ENCODE measurements at places on chromosomes 5 and 9.
A peak's percentile ranks its signal among the peaks of the same experiment; 100 is the strongest.

DNA sequence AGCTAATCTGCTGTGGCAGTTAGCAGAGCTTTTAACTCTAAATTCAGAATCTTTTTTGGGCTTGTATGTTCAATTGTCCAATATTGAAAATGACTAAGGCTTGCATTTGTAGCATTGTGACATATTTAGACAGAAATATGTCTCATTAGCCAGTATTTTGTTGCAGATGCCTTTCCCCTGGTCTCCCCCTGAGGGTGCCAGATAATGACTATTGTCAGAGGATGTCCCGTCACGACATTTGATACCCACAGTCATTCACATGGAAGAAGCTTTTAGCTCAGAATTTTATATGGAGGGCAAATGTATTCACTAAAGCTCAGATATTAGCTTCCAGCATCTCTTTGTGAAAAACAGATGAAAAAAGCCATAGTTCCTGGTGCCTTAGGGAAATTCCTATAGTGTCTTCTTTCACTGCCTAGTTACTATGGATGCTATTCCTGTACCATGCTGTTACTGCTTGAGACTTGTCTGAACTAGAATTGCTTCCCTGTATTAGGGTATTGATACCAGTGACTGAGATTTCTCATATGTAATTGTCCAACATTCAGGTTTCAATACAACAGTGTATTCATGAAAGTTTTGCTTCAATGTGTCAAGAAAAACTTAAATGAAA lies 96.2 kb downstream of the CCDC192 start:
- DNase-seq: no peak

GRCh38 chr5:151820271-151820670 lies 48.5 kb downstream of the G3BP1 start:
- no peak for DNase-seq

- DNase-seq: no peak
Observed at GRCh38 chr9:38337706-38338264, 54.7 kb upstream of the ALDH1B1 start.

- DNase-seq: peak; percentile 59
Observed at GRCh38 chr5:177113566-177114424, 19.8 kb upstream of the NSD1 start.

DNA sequence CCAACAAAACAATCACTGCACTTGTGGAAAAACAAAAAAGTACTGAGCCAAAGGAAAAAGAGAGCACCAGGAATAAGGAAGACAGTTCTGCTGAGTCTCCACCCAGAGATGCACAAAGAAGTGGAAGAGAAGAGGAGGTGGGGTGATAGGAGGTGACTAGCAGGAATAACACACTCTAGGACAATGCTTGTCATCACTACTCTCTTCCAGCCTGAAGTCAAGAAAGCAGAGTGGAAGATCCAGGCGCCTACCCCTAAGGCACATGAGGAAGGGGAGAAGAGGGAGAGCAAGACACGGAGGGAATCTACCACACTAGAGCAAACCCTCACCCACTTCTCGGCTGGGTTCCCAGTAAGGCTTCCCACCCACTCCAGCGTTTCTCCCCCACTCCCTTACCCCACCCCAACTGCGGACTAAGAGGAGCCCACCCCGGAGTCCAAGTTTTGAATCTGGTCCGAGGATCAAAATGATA lies 1.7 kb downstream of the SLIT3 start:
- DNase-seq: no peak

- no peak for DNase-seq
Observed at GRCh38 chr9:123282362-123283047, 14.1 kb upstream of the STRBP start.

DNA sequence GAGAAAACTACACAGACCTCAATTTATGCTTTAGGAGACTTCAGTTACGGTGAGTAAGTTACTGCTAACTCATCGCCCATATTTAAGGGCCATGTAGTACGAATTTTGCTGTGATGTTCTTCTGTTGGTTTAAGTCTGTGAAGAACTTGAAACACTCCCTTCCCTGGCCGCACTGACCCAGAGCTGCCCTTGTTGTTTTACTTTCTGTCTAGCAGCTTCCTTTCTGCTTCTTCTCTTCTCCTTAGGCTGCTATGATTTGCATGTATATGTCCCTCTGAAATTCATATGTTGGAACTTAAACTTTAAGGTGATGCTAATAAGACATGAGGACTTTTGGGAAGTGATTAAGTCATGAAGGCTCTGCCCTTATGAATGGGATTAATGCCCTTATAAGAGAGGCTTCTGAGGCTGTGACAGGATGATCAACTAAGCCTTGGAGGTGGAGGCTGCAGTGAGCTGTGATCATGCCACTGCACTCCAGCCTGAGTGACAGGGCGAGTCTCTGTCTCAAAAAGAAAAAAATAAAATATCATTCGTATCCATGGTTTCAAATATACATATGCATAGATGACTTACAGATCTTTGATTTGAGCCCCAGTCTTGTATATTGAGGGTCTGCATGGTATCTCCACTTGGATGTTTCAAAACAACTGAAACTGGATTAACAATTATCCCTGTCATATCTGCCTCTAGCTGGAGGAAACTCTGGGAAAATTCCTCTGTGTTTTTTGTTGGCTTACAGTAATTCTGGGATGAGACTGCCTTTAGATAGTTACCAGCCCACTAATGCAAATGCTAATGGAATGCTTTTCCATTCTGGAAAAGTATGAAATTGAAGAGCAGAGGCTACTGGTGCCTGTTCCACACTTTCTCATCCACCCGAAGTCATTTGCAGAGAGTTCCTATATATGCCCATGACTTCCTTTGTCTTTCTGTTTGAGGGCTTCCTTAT lies 263.4 kb upstream of the ACTBL2 start:
- no peak for DNase-seq

- no peak for DNase-seq
Observed at GRCh38 chr5:174183701-174184100, 138.2 kb downstream of the NSG2 start.

GRCh38 chr5:148956477-148957385 lies 106.1 kb downstream of the SH3TC2 start:
- DNase-seq: no peak

- no peak for DNase-seq
Observed at GRCh38 chr9:7210854-7211637, 453.3 kb downstream of the KDM4C start.

GRCh38 chr5:130605234-130605633 lies 559.8 kb downstream of the HINT1 start:
- no peak for DNase-seq

DNA sequence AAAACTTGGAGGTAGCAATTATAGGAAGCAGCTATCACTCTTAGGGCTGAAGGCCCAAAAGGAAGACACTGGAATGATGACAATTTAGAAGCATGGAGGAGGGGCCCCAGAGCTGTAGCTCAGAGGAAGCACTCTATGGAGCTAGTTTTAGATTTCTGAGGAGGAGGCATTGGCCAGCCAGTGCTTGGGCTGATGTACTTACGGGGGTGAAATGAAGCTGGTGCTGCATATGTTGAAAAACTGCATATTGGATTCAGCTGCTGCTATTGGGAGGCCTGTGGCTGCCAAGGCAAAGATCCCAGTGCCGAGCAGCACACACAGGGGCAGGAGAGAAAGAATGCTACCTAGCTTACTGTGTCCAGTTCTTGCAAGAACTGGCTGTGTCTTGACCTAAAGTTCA lies 53.9 kb upstream of the HMHB1 start:
- DNase-seq: no peak

DNA sequence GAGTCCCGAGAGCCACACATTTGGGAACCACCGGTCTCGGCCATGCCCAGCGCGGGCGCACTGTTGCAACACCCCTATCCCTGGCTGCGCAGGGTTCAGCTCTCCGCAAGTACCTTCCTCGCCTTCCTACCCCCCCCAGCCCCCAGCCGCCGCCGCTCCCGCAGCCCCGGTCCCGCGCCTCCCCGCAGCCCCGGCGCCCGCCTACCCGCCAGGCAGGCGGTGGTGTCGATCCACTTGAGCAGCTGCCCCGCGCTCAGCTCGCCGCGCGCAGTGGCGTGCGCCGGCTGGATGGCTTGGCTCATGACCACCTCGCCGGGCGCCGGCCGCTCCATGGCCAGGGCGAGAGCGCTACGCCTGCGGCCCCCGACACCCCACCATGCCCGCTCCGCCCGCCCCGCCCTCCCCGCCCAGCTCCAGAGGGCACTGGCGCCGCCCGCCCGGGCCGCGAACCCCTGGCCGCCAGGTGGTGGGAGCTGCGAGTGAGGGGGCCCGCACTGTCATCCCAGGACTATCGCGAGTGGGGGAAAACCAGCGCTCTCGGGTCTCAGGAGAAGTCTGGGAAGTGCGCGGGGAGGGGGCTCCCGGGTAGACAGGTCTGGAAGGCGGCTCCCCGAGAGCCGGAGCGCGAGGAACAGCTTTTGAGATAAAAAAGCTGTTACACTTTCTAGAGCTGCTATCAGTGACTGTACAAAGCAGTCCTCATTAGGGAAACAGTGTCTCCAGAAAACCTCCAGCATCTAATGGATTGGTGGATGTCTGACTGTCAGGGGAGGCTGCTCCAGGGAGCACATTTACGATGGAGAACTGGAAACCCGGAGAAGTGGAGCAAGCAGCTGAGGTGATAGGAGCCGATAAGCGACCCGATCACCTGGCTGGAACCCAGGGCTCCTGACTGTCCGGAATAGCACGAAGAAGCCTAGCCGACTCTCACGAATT lies at the start of gene ACOT12:
Gene ACOT12 (minus strand): TSS at position 352 of the 936 bp plus-strand sequence. CDS start 20 bp downstream, at position 332.
- DNase-seq: no peak

- DNase-seq: no peak
Observed at GRCh38 chr9:133037775-133038515, 7.1 kb downstream of the GTF3C5 start.

- no peak for DNase-seq
Observed at GRCh38 chr5:39371367-39371635, 7.0 kb upstream of the C9 start.

- DNase-seq: no peak
Observed at GRCh38 chr9:105346273-105346672, 101.6 kb upstream of the FSD1L start.

- no peak for DNase-seq
Observed at GRCh38 chr5:9125852-9126251, 420.0 kb downstream of the SEMA5A start.

DNA sequence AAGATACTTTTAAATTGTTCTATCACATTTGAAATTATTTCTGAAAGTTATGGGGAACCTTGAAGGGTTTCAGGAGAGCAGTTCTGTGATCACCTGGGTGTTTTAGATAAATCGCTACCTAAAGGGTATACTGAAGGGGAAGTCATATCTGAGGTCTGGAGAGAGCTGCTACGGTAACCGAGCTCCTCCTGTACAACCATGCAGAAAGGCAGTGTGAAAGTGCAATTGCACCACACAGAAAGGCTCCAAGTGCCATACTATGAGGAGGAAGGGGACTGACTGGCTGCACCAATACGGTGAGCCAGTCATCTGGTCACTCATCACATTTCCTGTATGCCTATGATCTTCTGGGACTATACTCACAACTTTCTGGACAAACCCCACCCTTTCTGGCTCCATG lies 241.4 kb upstream of the SLC24A2 start:
- DNase-seq: no peak

DNA sequence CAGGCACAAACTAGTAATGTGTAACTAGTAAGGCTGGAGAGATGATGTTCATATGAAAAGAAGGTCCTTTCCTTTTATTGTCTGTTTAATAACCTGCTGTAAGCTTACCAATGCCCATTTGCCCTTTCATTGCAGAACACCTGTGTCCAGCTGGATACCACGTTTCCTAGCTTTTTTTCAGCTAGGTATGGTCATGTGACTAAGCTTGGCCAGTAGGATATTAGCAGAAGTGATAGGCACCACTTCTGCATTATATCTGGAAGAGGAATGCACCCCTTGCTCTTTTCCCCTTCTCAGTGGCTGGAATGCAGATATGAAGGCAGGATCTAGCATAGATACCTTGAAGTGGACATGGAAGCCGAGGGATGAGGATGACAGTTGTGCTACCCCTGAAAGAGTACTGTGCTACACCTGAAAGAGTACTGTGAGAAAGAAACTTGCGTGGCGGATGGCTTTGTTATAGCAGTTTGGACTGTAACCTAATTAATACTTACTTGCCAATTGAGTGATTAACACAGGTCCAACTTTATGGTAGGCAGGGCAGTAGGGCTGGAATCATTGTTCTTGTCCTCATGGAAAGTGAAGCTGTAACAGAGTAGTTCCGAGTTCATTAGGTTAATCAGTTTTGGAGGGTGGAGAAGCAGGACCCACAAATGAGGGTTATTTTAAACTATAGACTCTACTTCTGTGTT lies 6.8 kb downstream of the SMIM32 start:
- no peak for DNase-seq

GRCh38 chr5:93476251-93476742 lies 104.7 kb downstream of the NR2F1-AS1 start:
- no peak for DNase-seq

GRCh38 chr9:133704711-133705181 lies 33.4 kb downstream of the SARDH start:
- DNase-seq: no peak

- no peak for DNase-seq
Observed at GRCh38 chr5:68332080-68332451, 116.5 kb downstream of the PIK3R1 start.

DNA sequence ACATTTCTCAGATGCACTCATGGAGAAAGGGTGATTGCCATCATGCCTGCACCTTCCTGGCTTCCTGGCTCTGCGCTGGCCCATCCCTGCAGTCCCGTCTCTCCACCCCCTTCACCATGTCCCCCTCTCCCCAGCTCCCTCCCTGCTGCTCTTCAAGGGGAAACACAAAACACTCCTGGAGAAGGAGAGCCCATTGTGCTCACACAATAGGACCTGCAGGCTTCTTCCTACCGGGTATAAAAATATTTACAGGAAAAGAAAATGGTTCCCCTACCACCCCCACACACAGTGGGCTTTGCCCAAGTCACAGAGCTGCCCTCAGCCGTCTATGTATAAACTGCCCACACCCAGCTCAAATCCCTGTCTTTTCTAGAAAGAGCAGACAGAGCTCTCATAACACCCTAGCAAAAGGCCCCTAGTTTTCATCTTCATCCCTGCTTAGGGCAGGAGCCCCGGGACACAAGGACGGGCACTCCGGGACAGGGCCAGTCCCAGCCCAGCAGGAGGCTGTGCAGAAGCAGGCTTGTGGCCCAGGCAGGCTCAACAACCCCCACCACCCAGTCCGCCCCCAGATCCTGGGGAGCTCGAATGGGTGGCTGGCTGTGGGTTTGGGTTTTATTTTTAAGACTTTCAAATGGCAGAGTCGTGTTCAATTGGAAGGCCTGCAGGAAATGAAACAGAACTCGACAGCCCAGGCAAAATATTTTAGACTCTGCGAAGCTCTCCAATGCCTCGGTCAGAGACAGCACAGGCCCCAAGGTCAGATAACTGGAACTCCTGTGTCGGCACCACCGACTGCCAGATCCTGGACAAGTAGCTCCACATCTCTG lies 77.3 kb downstream of the LRSAM1 start:
- DNase-seq: no peak

GRCh38 chr5:9361835-9362234 lies 184.0 kb downstream of the SEMA5A start:
- DNase-seq: no peak

GRCh38 chr5:157947156-157947555 lies 88.2 kb upstream of the CLINT1 start:
- DNase-seq: no peak

GRCh38 chr9:89408628-89409101 lies 89.2 kb downstream of the SEMA4D start:
- DNase-seq: no peak

- DNase-seq: no peak
Observed at GRCh38 chr9:83032065-83032625, 30.8 kb downstream of the RASEF start.

- DNase-seq: no peak
Observed at GRCh38 chr5:65141493-65141892, 340.2 kb downstream of the ADAMTS6 start.

Data from stimulated activated CD8-positive, alpha-beta memory T cell treated with anti-CD3 and anti-CD28 coated beads, Interleukin-2, amount 100 ng/mL, for 1 hour (primary cell).